Stimulated activated CD8-positive, alpha-beta memory T cell treated with anti-CD3 and anti-CD28 coated beads, Interleukin-4, amount 100 ng/mL, for 1 hour (primary cell): ENCODE measurements at places on chromosomes 1 and 21.

DNA sequence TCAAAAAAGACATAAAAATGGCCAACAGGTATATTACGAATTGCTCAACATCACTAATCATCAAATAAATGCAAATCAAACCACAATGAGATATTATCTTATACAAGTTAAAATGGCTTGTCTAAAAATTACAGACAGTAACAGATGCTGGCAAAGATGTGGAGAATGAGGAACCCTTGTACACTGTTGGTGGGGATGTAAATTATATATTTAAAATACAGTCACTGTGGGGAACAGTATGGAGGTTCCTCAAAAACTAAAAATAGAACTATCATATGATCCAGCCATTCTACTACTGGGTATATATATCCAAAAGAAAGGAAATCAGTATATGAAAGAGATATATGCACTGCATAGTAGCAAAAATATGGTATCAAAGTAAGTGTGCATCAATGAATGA lies 1037.2 kb upstream of the B3GALT2 start:
- DNase-seq = no peak

- DNase-seq = no peak
Observed at GRCh38 chr21:22993822-22994574, 1995.8 kb downstream of the NCAM2 start.

GRCh38 chr1:170461762-170462384 lies 70.1 kb upstream of the GORAB start:
- no peak for DNase-seq

GRCh38 chr1:216944864-216945510 lies 221.8 kb upstream of the ESRRG start:
- DNase-seq = no peak

GRCh38 chr1:113676524-113676923 lies 82.8 kb downstream of the PHTF1 start:
- no peak for DNase-seq

GRCh38 chr1:36909946-36910725 lies 124.2 kb downstream of the GRIK3 start:
- no peak for DNase-seq

DNA sequence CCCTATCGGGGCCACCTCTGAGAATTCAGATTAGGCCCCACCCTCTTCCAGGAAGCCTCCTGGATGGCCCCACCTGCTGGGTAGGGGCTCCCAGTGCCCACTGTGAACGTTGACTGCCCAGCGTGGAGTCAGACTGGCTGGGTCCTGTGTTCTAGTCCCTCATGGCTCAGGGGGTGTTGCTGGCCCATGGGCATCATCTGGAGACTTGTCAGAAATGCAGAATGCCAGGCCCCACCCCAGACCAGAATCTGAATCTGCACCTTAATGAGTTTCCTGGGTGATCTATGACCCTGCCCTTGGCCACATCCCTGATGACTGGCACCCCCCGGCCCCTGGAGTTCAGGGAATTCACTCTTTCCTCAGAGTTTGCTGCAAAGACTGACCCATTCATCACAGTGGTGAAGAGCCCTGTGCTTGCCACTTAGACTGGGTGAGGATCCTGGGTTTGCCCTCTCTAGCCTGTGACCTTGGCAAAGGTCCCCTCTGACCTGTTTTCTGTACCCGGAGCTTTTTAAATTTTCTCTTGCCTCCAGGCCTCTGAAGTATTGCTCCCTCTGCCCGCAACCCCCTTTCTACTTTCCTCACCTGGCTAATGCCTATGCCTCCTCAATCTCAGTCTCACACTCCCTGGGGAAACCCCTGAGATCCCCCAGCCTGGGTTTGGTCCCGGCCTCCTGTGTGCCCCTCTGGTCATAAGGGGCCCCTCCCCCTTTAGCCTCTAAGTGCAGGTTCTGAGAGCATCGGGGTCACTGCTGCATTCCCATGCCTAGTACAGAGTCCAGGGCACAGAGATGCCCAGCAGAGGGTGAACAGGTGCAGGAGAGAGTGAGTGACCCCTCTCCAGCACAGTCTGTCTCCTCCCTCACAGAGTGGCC lies 184.2 kb downstream of the MATN1 start:
- DNase-seq = no peak

GRCh38 chr1:198165927-198166647 lies 9.3 kb downstream of the NEK7 start:
- no peak for DNase-seq

DNA sequence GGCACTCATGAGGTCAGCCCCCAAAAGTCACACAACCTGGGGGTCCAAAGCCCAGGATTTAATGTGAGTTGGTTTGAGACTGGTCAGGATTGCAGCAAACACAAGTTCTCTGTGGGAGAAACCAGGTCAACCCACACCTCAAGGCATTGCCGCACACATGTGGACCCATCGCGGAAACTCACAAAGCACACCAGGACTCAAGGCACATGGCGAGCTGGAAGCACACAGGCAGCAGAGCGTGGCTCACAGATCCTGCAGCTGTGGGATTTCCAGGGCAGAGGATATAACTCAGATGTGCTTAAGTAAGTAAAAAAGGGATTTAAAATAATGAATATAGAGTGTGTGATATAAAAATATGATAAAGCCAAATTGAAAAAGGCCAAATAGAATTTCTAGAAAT lies 51.6 kb upstream of the ADARB1 start:
- no peak for DNase-seq

DNA sequence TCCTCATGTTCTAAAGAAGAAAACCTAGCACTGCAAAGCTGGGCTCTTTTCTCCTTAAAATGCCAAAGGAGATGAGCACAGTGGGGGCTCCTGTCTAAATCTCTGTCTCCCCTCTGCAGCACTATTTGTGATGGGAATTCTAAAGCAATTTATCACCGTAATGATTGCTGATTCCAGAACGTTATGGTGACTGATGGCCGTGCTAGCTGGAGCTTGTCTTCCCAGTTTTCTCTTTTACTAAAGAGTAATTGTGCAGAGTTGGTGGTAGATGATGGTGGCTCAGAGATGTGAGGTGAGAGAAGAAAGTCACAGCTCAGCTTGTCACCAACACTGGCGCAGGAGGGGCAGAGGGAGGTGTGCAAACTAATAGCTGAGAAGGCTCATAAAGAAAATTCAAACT lies 60.7 kb upstream of the ATP2B4 start:
- DNase-seq = no peak

- DNase-seq = no peak
Observed at GRCh38 chr21:18986197-18986596, 582.6 kb upstream of the TMPRSS15 start.

- DNase-seq = no peak
Observed at GRCh38 chr1:19815801-19816736, 986 bp upstream of the RNF186 start.

DNA sequence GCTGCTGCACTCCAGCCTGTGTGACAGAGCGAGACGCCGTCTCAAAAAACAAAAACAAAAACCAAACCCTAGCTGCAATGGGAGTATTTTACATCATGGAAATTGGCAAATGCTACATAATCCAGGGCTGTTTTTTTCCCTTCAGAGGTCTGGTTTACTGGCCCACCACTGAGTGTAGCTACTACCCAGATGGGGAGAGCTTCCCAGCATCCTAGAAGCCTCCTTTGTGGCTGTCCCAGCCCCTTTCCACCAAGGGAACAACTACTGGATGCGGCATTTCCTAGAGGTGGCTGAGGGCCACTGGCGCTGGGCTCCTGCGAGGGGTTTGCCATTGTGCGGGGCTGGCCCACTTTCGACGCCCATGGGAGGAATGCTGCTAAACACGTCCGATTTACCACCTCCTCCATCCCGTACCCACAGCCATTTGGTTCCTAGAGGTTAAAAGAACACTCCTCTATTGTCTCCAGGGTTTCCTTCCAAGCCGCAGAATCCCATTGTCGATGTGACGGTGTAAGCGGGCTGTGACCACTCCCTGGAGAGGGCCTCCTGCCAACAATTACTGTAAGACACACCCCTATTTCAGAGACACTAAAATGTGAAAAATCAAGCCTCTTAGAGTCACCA lies 55.4 kb downstream of the RUNX3 start:
- DNase-seq = no peak

GRCh38 chr1:32350785-32351398 lies 11.4 kb downstream of the FAM229A start:
- DNase-seq = peak; percentile 62

DNA sequence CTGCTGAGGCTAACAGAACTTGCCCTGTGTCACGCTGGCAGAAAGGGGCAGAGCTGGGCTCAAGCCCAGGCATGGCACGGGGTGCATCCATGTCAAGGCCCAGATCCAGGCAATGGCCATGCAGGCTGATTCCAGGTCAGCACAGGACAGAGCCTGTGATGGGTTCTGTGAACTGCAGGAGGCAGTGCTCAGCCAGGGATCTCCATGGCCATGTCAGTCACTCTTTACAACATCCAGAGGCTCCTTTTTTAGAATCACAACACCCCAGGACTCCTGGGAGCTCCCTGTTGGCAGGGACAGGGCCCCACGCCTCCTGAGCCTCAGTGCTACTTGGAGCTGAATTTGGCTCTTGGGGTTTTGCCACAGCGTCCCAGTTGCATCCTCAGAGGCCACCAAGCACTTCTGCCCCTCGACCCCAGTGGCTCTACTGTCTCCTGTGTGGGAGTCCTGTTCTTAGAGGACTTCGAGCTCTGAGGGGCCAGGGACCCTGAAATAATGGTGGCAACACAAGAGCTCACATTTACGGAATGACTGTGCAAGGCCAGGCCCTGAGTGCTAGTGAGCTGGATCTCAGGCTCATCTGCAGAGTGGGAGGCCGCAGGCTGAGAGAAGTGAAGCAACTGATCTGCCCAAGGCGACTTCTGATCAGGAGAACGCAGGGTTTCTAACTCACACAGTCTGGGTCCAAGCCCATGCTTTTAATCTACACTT lies 211.5 kb downstream of the TRABD2B start:
- DNase-seq = no peak

DNA sequence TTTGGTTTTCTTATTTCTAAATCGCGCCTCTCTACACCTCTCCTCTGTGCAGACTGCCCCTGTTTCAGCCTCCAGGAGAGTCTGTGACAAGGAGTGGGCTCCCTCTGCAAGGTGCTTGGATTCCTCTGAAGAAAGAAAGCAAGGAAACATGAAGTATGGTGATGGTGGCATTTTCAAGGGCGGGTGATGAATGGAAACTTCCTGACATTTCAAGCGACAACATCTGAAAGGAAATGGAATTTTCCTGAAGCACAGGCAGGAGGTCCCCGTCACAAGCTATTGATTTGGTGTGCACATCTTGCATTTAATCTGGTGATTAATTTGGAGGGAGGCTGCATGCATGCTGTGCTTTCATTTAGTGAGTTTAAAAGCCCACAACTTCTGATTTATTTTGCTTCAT lies 164.6 kb upstream of the FGGY start:
- DNase-seq = no peak

DNA sequence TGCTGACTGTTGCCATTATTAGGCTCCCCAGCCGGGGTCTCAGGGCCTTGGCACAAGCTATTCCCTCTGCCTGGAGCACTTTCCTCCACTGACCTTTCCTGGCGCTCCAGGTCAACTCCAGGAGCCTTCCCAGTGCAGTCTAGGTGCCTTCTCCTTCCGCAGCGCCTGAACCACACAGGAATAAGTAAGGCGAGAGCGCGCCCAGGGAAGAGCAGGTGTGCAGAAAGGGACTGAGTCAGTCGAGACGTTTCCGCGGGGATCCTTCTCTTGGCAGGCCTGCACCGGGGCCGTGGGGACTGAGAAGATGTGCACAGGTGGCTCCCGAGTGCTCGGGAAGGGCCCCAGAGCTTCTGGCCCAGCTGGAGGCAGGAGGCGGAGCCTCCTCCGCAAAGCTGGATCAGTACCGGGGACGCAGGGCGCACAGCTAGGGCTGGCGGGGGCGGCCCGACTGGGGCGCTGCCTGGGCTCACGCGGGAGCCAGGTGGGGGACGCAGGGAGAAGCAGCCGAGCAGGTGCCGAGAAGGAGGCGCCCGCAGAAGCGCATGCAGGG lies 765 bp upstream of the BMP8A start:
- no peak for DNase-seq

- DNase-seq = no peak
Observed at GRCh38 chr21:38802050-38803026, 3.4 kb upstream of the ETS2 start.

GRCh38 chr1:53521924-53522552 lies 62.8 kb downstream of the DMRTB1 start:
- DNase-seq = no peak

DNA sequence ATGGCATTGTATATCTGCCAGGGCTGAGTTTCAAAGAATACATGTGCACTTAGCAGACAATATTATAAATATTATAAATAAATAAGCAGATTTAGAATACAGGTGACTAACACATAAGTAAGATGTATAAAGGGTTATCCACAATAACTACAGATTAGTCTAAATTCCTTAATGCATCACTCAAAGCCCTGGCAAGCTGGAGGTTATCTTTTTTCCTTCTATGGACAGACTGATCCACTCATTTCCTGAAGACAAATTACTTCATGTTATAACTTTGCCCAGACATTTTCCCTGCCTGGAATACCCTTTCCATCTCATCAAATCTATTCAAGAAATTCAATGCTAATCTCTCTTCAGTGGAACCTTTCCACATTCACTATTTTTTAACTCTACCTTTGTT lies 38.8 kb downstream of the LUZP1 start:
- DNase-seq = no peak

- DNase-seq = no peak
Observed at GRCh38 chr1:176559878-176560277, 96.9 kb downstream of the PAPPA2 start.

DNA sequence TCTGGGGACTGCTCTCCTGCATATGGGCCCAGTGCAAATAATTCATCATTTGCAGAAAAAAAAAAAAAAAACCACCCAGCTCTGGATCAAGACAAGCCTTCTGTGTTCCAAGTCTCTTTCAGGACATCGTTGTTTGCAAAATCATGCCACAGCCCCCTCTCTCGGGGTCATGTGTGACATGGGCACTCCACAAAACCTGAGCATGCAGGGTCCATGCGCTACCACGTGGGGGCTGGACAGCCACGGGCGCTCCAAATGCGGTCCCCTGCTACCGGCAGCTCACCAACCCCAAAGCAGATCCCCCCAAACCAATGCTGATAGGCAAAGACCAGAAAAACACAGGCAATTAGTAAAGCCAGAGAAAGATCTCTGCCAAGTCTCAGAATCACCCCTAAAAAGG lies 17.6 kb downstream of the NPHP4 start:
- DNase-seq = no peak

DNA sequence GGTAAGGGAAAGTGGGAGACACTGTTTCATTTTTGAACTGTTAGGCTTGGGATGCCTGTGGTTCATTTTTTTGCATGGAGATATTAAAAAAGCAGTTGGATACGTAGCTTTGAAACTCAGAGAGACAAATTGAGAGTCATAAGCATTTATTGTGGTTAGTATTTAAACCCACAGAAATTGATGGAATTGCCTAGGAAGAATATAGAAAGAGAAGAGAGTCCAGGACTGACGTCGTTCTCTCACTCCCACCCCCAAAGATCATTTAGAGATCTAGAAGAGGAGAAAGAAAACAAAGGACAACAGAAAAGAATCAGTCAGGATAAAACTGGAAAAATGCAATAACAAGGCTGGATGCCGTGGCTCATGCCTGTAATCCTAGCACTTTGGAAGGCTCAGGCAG lies 73.2 kb upstream of the BMP8A start:
- DNase-seq = no peak

- DNase-seq = no peak
Observed at GRCh38 chr1:76018045-76018444, 56.5 kb upstream of the ST6GALNAC3 start.
